ENCODE measurements at places on chromosomes 7 and 10.

DNA sequence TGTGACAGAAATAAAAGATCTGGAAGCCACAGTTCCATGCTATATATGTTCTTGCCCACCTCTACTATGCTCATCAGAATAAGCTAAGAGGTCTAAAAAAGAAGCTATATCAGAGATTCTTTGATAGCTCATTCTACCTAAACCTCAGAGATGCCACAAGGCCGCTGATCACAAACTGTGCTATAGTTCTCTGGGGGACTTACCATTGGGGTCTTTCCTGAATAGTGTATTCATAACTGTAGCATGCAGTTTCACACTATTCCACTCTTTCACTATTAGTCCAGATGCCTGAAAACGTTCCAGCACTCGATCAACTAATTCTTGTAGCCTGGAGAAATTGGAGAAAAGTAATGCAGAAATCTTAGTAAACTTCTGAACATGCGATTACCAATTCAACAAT, 44.5 kb upstream of the SPOCK2 start:
- DNase-seq, result no peak

GRCh38 chr7:110521357-110521911, 569.5 kb upstream of the LRRN3 start:
- DNase-seq, result no peak

GRCh38 chr7:149823191-149823630, 15.0 kb upstream of the ZNF862 start:
- no peak for DNase-seq

DNA sequence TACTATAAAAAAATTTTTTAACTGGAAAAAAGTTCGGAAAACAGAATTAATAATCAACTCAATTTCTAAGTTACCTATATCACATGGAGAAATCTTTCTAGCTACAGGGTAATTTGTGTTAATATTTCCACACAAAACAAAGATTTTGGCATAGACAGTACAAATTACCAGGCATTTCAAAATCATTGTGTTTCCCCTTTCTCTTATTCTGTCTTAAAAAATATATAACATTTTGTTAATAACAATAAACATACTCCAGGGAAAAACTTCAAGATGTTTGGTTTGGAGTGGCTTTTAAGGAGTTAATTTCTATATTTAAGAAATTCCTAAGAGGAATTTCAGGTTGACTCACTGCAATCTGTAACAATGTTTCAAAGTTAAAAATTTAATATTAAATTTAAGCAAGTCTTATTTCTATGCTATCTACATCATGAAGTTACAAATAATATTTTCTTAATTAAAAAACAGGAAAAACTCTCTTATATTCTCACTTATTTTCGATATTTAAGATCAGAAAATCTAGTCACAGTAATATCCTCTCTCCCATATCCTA, 132.6 kb downstream of the NRBF2 start:
- no peak for DNase-seq

- DNase-seq, result no peak
Measured at GRCh38 chr7:142833174-142834048, 21.5 kb upstream of the EPHB6 start.

DNA sequence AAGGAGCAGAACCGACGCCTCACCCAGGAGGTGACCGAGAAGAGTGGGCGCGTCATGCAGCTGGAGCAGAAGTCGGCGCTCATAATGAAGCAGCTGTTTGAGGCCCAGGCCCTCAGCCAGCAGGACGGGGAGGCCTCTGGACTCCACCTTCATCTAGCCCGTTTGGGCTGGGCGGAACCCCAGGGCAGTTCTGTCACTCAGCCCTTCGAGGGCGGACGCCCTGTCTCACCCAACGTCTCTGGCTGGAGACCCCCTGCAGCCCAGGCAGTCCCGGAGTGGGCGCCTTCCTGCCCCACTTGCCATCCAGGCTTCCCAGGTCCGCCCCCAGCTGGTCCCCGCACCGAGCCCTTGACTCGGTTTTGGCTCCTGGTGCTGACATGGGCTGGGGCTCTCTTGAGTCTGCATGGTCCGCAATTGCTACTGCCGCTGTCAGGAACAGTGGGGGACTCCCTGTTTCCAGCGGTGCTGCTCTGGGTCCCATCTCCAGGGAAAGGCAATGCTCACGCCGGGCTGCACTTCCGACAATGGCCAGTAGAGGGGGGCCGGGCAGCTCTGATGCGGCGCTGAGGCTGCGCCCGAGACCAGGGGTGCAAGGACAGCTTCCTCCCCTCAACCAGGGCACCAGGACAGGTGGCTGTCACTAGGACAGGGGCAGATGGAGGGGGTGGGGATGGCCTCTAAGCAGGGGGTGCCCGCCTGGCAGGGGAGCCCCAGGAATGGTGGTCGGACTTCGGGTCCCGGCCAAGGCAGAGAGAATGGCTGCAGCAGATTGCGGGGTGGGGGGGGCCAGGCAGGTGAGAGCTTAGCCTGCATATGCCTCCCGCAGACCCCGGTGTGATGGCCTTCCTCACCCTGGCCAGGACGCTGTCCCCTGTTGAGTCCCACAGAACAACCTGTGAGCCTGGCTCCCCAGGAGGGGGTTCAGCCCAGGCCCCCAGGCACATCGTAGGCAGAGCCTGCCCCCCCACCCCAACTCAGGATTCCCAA, 71.2 kb upstream of the KCTD7 start:
- DNase-seq, result peak; percentile 78

DNA sequence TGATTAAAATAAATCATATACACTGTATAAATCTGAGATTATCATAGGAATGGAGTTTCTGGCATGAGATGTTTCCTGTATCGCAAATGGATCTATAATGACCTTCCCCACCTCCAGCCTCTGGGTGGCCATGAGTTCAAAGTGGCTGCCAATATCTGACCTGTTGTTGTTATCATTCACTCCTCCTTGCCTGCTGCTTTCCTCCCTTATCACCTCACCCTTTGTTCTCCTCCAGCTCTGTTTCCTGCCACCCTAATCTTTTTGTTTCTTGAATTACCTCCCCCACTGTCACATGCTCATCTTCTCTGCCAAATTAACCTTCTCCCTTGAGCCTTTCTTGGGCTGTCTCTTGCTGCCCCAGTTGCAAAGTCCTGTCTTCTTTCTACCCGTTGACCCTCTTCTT, 12.0 kb downstream of the SCD start:
- DNase-seq, result no peak

GRCh38 chr7:16646472-16647072, 591 bp downstream of the BZW2 start:
- no peak for DNase-seq

- DNase-seq, result no peak
Measured at GRCh38 chr7:148397056-148397455, 193.5 kb upstream of the C7orf33 start.

DNA sequence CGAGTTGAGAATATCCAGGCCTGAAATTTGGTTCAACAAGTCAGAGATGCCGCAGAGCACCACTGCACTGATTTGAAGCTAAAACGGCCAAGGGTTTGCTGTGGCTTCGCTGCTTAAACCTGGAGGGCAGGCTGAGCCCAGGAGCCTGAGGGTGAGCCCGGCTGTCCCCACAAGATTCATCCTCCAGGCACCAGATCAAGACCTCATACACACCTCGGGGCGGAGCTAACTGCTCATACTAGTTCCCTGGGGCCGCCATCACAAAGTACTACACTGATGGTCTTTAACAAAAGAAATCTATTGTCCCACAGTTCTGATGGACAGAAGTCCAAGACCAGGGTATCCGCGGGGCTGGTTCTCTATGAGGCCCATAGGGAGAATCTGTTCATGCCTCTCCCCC, 16.9 kb upstream of the TRIM56 start:
- no peak for DNase-seq

DNA sequence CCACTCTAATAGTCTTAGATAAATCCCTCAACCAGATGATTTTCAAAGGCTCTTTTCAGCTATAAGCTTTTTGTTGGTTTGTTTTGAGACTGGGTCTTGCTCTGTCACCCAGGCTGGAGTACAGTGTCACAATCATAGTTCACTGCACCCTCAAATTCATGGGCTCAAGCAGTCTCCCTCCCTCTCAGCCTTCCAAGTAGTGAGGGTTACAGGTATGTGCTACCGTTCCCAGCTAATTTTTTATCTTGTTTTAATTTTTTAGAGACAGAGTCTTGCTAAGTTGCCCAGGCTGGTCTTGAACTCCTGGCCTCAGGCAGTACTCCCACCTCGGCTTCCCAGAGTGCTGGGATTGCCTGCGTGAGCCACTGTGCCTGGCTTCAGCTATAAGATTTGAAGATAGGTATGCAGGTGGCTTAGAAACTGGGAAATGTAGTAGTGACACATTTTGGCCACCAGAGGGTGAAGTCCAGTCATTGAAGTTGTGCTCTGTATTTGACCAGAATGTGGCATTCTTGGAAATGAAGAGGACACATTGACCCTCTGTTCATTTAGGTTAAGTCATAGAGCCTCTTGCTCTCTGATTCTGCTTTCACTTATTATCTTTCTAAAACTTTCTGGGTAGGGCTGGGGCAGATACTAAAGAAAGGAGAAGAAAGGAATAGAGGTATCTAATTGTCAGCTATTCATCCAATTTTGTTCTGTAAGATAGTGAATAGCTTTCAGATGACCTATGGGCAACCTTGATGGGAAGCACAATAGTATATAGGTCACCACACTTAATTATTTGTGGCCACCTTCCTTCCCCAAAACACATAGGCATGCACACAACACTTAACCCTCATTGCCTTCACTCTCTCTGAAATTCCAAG, 36.0 kb downstream of the R3HCC1L start:
- peak; percentile 30 for DNase-seq

- no peak for DNase-seq
Measured at GRCh38 chr7:5678295-5679047, 103.0 kb downstream of the RNF216 start.

- no peak for DNase-seq
Measured at GRCh38 chr7:36312064-36312914, 77.4 kb upstream of the ANLN start.

DNA sequence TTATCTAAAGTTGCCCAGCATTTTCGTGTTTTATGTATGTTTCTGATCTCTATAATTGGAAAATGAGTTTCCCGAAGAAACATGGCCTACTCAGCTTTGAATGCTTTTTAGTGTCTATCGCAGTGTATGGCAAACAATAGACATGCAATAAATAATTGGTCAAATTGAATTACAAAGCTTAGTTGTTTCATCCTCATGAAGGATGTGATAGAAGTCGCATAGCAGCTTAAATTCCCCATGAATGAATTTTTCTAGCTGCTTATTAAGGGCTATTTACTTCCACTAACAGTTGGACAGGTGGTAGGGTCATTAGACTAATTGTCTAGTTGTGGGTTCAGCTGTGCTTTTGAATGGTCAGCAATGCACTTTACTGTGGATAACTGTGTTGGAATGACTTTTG, 467.3 kb upstream of the MBL2 start:
- DNase-seq, result no peak
